Activated CD4-positive, alpha-beta memory T cell treated with anti-CD3 and anti-CD28 coated beads for 36 hours (primary cell): ENCODE measurements at places on chromosomes 3 and 15. TPM values are rescaled to one million over a fixed set of nuclear protein-coding genes. Genes with fewer than 3 reads are reported as not detected.

DNA sequence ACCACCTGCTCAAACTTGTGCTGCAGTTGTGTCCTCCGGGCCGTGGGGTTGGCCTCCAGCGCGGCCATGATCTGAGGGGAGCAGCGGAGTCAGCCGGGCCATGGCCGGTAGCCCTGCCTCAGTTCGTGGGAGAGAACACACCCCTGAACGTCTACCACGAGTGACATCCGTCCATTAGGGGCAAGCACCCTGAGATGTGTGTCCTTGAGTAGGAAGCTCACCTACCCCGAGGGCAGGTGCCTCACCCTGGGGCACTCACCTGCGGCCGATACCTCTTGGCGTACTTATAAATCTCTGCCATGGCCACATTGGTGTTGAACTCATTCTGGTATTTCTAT is 13.4 kb downstream of the H1-8 start:
- no peak for DNase-seq

- no peak for DNase-seq
Observed at GRCh38 chr3:64509206-64509605, 178.6 kb downstream of the ADAMTS9 start.

Gene RARB
- total RNA-seq = not detected

GRCh38 chr15:28167042-28167441 is 67.9 kb upstream of the OCA2 start:
- DNase-seq = no peak

Gene CPB1
- total RNA-seq = not detected

DNA sequence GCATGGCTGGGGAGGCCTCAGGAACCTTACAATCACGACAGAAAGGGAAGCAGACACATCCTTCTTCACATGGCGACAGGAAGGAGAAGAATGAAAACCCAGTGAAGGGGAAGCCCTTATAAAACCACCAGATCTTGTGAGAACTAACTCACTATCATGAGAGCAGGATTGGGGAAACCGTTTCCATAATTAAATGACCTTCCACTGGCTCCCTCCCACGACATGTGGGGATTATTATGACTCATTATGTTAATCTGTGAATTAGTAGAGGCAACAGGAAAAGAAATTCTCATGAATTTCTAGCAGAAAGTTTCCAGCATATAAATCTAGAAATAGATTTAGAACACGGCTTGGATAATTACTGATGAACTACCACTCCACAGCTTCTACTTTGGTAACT is 937.3 kb downstream of the ROBO1 start:
- no peak for DNase-seq

Gene LRTM1
- not detected for total RNA-seq
